ENCODE measurements at places on chromosomes 1 and 21.

GRCh38 chr1:101247404-101248287 is 10.8 kb downstream of the S1PR1 start:
- no peak for DNase-seq

DNA sequence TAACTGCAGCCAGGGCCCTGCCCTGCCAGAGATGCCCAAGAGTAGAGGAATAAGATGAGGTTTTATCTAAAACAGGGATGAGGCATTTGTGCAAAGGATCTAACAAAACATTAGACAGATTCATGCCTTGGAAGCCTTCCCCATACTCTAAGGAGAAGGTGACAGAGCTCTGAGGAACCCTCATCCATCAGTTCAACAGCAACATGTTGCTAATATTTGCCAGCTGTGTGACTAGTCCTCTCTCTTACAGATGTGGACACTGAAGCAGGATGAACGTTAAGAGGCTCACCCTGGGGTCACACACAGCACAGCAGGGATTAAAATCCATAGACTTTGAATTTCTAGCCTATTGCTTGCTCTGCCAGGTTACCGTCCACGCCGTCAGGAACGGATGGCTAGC is 99.0 kb downstream of the ZBTB18 start:
- no peak for DNase-seq

DNA sequence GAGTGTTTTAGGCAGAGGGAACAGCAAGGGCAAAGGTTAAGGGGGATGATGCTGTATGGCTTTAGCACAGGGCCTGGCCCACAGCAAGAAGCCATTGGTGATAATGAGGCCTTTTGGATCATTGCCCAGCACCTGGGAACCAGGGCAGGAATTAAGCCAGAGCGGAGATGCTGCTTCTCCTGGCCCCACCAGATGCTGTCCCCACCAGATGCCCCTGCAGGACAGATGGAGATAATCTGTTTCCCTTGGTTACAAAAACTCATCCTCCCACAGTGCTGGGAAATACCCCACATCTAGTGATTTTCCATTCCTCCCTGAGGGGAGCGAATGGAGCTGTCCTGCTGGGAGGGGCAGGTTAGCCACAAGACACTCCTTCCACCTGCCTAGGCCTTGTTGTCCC is 18.8 kb downstream of the OPRD1 start:
- no peak for DNase-seq

- DNase-seq: no peak
Measured at GRCh38 chr1:233025567-233025966, 75.2 kb downstream of the NTPCR start.

- no peak for DNase-seq
Measured at GRCh38 chr21:44993321-44994046, 53.7 kb downstream of the SLX9 start.

- no peak for DNase-seq
Measured at GRCh38 chr1:25944986-25945385, 38.8 kb upstream of the STMN1 start.

- peak; percentile 64 for DNase-seq
Measured at GRCh38 chr1:226125097-226125630, 61.4 kb downstream of the ACBD3 start.

DNA sequence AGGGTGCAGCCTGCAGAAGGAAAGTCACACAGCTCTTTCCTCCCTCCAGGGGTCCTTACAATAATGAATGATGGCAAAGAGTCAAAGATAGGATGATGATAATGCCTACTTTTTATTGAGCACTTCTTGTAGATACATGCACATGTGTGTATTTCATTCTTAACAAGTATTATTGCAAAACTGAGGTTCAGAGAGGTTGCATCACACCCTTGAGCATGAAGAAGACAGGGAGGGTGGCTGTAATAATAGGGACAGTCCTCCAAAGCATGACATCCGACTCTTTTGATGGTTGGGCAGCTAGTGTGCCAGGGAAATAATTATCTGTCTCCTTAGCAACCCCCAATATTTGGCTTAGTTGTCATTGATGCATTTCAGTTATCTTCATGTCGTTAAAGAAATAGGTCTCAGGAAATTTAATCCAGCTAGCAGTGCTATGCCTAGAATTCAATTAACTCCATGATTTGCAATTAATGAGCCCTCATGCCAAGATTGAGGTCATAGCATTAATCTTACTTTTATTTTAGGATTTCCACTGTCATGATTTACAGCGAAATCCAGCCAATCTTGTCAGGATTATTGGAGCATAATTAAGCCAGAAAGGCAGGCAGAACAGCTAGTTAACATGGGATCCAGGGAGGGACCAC is 35.0 kb downstream of the DNAJC6 start:
- no peak for DNase-seq

GRCh38 chr21:14382486-14382834 is 486 bp downstream of the HSPA13 start:
- no peak for DNase-seq

- DNase-seq: no peak
Measured at GRCh38 chr1:30773722-30774358, 16.3 kb upstream of the LAPTM5 start.

- DNase-seq: no peak
Measured at GRCh38 chr1:151964510-151964909, 29.1 kb downstream of the S100A10 start.

- no peak for DNase-seq
Measured at GRCh38 chr1:10490286-10490970, 15.7 kb downstream of the PEX14 start.

DNA sequence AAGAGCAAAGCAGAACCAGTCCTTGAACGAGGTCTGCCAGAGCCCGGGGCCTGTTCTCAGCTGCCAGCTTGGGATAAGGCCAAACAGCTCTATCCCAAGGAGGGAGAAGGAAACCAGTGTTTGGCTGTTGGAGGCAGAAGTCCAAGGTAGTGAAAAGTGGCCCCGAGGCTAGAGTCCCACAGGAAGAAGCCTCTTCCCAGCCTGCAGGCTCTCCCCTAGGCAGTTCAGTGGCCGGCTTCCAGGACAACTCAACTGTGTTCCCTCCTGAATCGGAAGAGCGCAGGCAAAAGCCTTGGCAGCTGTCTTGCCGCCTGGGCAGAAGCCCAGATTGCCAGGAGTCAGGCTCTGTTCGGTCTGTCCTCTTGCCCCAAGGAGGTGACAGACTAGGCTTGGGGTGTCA is 19.3 kb downstream of the QSOX1 start:
- DNase-seq: no peak

DNA sequence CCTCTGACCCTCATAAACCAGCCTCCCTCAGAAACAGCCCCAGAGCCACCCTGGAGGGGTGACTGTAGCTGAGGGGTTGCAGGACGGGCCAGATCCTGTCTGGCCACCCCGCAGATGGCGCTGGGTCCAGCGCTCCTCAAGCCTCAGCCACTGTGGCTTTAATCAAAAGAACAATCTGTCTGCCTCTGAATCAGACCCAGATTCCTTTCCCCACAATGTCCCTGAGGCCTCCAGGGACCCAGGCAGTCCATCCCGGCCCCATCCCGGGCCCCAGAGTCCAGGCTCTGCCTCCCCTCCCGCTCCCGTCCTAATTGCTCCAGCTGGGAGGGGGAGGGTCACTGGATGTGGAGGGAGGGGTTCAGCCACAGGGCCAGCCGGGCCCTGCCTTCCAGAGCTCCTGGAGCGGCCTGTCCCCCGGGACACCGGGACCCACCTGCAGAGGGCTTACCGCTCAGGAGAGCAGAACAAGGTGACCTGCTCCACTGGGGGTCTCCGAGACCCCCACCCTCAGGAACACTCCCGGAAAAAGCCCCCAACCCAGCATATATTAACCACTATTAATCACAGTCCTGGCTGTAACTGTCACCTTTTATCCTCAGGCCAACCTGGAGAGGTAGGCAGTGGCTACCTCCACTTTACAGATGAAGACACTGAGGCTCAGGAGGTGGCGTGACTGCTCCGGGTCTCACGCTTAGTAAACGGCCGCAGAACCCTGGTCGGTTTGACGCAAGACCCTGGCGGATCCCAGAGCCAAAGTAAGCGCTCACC is 836 bp upstream of the FBLIM1 start:
- DNase-seq: no peak

DNA sequence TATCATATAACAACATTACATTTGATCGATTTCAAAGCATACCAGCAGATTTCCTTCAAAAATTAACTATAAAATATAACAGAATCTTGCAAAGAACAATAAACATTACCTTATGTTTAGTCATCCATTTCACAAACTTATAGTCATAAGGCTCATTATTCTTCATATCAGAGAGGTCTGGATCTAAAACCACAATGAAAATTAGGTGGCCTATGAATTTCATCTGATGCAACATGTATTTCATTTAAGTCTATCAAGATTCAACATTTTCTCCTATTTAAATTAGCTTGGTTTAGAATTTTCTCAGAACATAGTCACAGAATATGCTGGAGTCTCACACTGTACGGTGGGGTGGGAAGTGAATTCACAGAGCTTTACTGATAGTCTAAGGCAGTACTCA is 49.2 kb downstream of the KYAT3 start:
- DNase-seq: no peak

GRCh38 chr21:28734522-28735175 is 258.0 kb downstream of the LTN1 start:
- no peak for DNase-seq

DNA sequence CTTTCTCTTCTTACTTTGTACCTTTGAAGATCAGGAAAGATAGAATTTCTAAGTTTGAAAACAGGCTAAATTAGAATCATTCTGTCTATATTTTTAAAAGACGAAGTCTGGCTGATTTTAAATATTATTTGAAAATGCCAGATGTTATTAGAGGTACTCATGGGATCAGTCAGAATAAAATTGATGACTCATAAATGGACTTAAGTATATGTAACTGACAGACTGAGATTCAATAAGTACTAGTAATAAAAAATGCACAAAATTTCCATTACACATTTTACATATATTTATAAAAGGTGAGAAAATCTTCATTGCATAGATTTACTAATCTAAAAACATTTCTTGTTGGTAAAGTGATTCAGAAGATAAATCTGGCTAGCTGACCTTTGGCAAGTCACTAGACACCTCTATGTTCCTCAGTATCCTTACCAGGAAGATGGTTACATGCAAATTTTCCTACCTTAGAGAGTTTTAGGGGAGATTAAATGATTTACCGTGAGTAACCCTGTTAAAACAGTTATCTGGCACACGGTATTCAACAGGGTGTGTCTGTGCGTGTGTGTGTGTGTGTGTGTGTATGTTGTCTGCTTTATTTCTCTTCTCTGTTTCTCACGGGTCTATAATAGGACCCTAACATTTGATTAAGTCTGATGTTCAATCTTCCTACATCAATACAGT is 189.0 kb downstream of the RUNX1 start:
- DNase-seq: no peak

GRCh38 chr1:17168091-17168876 is 36.6 kb upstream of the PADI1 start:
- no peak for DNase-seq

- DNase-seq: no peak
Measured at GRCh38 chr21:19713313-19713712, 1284.9 kb upstream of the NCAM2 start.

DNA sequence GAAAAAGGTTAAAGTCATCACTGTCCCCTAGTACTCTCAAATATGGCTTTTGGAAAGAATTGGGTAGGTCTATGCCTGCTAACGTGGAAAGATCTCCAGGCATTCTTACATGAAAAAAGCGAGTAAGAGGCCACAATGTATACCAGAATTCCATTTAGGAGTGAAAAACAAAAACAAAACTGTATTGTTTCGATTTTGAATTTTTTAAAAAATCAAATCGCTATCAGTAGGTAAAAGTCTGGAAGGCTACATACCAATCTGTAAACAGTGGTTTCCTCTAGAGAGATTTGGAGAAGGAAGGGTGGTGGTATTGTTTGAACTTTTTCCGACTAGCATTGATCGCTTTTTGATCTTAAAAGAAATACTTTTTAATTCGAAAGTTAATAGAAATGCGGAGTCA is 55.9 kb downstream of the RRAGC start:
- no peak for DNase-seq

DNA sequence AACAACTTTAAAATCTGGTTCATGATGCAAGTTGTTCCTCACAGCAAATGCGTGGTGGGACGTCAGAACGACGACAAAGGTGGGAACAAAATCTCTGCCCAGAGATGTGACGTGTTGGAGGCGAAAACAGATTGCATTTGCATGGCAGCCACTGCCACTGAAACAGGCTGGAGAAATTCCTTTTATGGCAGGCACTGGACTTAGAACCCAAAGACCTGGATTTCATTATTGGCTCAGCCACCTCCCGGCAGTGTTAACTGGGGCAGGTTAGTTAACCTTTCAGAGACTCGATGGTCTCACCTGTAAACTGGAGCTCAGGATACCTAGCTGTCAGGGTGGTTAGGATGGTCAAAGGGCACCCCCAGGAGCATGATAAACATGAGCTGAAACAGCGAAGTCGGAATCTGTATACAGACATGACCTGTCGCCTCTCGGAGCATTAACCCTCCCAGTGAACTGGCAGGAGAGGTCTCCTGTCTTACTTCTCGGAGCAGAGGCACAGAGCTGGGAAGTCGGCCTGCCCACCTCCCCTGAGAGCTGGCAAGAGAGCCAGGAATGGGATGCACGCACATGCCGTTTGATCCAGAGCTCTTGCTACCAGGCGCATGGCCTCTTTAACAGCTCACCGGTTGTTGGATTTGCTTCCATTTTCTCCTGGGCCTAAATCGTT is 59.2 kb upstream of the TARBP1 start:
- DNase-seq: no peak

DNA sequence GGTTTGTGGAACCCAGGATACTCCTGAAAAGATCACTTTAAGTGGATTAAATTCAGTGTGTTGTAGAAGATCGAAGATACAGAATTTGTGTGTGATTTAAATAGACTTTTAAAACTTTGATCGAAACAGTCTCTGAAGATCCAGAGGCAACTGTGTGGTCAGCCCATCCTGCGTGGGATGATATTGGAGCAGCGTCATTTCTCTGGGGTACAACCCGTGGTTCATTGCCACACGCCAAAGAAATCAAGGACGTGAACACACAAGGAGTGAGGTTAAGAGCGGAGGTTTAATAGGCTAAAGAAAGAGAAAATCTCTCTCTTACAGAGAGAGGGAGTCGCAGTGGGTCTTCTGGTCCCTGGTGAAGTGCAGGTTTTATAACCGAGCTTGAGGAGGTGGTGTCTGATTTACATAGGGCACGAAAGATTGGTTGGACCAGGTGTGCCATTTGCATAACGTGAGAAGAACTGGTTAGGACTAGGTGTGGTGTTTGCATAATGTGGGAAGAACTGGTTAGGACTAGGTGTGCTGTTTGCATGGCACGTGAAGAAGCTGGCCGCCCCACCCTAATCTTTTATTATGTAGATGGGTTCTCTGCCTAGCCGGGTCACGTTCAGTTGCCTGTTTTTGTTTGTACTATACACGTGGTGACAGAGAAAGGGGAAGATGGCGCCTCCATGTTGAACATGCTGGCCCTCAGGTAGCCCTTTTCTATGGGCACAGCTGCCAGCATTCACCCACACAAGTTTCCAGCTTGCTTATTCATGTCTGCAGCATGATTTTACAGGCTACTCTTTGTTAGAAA is 82.3 kb downstream of the ADSS2 start:
- DNase-seq: no peak

- DNase-seq: no peak
Measured at GRCh38 chr21:9756677-9757076, 764.7 kb upstream of the TPTE start.
